ENCODE measurements at places on chromosomes 3 and 15. TPM values are rescaled to one million over a fixed set of nuclear protein-coding genes. Genes with fewer than 3 reads are reported as not detected.

GPR171 gene
- 1.6 TPM for total RNA-seq

IL12A gene
- total RNA-seq, result 0.52 TPM

SNX22 gene
- 1.0 TPM for total RNA-seq

TUSC7 gene
- not detected for total RNA-seq

Data from skeletal muscle tissue (tissue), 5 donors.